ENCODE measurements at places on chromosomes 1 and 21.
A peak's percentile ranks its signal among the peaks of the same experiment; 100 is the strongest.

DNA sequence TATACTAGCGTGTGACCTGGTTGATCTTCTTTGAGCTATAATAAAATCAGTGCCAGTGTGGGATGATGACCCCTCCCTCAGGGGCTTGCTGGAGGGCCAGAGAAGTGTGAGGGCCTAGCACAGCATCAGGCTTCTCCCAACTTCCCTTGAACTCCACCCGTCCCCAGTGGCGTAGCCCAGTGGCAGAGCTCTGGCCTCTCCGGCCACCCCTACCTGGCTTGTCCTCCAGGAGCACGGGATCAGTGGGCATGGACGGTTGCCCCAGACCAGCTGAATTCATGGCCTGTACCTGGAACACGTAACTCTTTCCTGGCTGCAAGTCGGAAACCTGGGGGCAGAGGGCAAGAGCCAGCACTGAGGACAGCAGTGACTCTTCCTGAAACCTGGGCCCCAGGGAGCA is 36.0 kb downstream of the MYOM3 start:
- no peak for DNase-seq

GRCh38 chr1:224185208-224185607 is 2.2 kb downstream of the DEGS1 start:
- no peak for DNase-seq

DNA sequence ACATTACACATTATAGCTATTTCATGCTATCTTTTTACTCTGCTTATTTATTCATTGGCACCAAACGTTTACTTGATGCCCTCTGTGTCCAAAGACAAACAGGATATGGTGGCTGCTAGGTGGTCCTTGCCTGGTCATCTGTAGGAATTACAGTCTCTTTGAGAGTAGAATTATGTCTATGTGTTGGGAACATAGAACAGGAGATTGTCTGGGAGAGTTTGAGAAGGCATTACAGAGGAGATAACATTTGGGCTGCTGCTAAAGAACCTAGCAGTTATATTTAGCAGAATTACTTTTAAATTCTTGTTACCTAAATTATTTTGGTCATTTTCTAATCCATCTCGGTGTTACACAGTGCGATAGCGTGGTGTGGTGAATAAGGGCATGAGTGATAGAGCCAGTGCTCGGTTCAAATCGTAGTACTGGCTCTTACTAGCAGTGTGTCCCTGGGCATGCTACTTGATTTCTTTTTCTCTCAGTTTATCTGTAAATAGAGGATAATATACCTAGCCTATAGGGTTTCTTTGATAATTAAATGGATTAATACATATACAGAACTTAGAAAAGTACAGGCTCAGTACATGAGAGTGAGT is 20.5 kb downstream of the RRP15 start:
- no peak for DNase-seq

GRCh38 chr1:117180147-117180967 is 30.4 kb downstream of the VTCN1 start:
- DNase-seq, result no peak

DNA sequence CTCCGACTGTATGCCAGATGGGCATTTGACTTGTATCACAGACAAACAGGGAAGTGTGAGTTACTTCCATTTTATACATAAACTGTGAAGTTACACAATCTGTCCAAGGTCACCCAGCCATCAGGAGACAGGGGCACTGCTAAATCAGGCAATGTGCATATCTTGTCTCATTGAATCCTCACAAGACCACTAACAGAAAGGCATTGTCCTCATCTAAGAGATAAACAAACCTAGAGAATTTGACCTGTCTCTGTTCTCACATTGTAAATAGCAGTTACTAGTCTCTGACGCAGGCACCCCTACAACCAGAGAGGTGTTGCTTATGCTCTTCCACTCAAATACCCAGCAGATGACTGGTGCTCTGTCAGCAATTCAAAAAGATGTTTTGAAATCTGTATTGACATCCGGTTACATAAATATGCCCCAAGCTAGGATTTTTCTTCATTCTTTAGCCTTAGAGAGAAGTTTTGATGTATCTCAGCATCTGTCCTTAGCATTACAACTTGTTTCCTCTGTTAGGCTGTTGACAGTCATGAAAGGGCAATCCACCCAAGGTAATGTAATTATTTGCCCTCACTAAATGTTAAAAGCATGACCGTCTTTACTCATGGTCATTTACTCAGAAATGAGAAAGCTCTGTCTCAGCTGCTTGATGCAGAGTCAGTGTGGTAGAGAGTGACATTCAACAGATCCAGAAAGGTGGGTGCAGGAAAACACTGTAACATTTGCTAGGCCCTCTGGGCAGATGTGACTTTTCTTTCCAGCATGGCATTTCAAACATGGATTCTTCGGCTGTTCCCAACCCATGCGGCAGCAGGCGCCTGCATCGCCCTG is 51.9 kb upstream of the ZNF326 start:
- peak; percentile 84 for DNase-seq

- no peak for DNase-seq
These were observed 250.2 kb upstream of the FGGY start for GRCh38 chr1:59046730-59047157.

DNA sequence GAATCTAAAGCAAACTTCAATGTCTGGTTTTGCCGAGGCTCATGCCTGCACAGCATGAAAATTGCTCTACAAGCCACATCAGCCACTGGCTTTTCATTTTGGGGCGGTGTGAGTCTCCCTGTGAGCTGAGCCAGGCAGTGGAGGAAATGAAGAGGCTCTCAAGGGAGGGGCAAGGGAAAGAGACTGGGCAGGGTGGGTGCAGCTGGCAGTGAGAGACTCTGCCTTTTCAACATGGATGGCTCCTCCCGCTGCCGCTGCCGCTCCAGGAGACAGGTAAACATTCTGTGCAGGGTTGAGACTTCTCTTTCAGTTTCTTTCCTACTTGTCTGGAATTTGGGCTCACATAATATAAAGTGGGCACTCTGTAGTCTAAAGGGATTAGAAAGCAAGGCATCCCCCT is 11.3 kb upstream of the CTSE start:
- no peak for DNase-seq

- no peak for DNase-seq
These were observed 203.2 kb downstream of the LTN1 start for GRCh38 chr21:28789523-28789922.

- no peak for DNase-seq
These were observed 75.1 kb downstream of the ASH1L start for GRCh38 chr1:155487541-155487940.

DNA sequence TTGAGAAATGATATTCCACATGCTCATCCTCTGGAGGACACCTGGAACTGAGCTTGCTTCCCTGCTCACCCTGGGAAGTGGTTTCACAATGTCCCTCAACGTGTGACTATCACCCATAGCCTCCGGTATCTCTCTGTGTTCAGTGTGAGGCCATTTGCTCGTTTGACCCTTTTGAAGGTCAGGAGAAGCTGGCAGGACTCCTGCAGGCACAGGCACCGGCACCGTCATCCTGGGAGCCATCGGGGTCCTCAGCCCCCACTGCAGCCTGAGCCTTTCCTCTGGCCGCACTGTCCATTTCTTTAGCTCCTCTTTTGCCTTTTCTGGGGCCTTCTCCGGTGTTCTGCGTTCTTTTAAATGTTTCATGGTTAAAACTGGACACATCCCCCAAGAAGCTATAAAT is 159.6 kb upstream of the COL6A1 start:
- DNase-seq, result no peak

DNA sequence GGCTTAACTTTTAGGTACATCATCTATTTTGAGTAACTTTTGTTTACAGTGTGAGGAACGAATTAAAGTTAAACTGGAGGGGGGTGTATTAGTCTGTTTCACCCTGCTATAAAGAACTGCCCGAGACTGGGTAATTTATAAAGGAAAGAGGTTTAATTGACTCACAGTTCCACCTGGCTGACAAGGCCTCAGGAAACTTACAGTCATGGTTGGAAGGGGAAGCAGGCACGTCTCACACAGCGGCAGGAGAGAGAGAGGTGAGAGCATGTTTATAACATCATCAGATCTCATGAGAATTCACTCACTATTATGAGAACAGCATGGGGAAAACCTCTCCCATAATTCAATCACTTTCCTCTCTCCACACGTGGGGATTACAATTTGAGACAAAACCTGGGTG is 31.9 kb upstream of the TMEM52 start:
- DNase-seq, result no peak

DNA sequence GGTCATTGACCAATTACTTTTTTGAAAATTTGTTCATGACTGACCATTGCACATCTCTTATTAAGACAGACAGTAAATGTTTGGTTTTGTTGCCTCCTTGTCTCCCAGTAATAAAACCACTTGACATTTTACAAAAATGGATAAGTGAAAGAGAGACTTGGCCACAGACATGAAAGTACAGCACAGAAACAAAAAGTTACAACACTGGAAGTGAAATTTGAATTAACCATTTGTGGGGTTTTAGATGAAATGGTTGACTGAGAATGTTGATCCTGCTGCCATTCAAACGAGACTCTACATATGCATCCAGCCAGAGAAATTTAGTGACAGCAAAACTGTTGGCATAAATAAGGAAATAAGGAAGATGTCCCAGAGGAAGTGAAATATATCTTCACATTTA is 79.3 kb upstream of the B3GALT2 start:
- DNase-seq, result no peak

DNA sequence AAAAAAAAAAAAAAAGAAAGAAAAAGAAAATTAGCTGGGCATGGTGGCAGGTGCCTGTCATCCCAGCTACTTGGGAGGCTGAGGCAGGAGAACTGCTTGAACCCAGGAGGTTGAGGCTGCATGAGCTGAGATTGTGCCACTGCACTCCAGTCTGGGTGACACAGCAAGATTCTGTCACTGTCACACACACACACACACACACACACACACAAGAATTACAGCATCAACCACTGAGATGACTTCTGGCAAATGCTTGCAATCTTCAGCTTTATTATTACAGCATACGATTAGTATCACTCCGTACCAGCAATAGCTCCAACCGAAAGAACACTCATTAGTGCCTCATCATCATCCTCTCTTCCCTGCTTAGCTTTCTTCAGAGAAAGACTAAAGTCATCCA is 4.6 kb downstream of the ORC1 start:
- no peak for DNase-seq

GRCh38 chr1:224884361-224884801 is 45.1 kb upstream of the DNAH14 start:
- DNase-seq, result no peak

Data from MCF 10A (cell line).